ENCODE measurements at places on chromosomes 1 and 21. TPM values are rescaled to one million over a fixed set of nuclear protein-coding genes. Genes with fewer than 3 reads are reported as not detected.

DNA sequence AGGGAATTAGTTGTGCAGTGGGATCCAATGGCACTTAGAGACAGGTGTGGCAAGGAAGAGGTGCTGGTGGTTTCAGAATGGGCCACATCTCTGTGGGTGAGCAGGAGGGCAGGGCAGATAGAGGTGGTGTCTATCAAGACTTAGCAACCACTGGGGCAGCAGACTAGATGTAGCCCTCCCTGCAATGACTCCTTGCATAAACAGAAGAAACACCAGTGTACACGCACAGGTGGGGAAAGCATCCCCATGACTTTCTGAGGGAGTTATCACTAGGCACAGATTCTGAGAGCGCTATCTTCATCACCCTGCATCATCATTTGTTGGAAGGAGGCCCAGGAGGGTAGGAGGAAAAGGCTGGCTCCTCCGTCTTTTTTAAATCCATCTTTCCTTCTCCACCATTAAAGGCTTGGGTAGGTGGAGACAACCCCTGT, 58.4 kb downstream of the PLXNA2 start:
- H3K27ac ChIP-seq, result no peak overlapping the region
- no peaks in the 10 kb centered on the region for H3K36me3 ChIP-seq
- no peak overlapping the region for H3K4me3 ChIP-seq
- DNase-seq, result no peak
- peaks cover 20% of the 10 kb centered on the region for H3K27me3 ChIP-seq
- H3K4me1 ChIP-seq, result peaks cover 27% of the 10 kb centered on the region

GRCh38 chr1:170891872-170892271, 43.5 kb upstream of the MROH9 start:
- H3K4me1 ChIP-seq, result no peaks in the 10 kb centered on the region
- H3K4me3 ChIP-seq, result no peak overlapping the region
- H3K27me3 ChIP-seq, result peaks cover 2% of the 10 kb centered on the region
- no peak for DNase-seq
- no peak overlapping the region for H3K27ac ChIP-seq

The C1orf74 gene
- 2.0 TPM for total RNA-seq

- H3K4me1 ChIP-seq, result no peaks in the 10 kb centered on the region
- H3K27me3 ChIP-seq, result no peaks in the 10 kb centered on the region
- H3K27ac ChIP-seq, result no peak overlapping the region
These were observed 1152.2 kb upstream of the ADGRL4 start for GRCh38 chr1:80158771-80159170.

- H3K4me1 ChIP-seq, result no peaks in the 10 kb centered on the region
- no peaks in the 10 kb centered on the region for H3K27me3 ChIP-seq
- H3K27ac ChIP-seq, result no peak overlapping the region
These were observed 404.9 kb downstream of the LTN1 start for GRCh38 chr21:28587748-28588147.

- no peaks in the 10 kb centered on the region for H3K36me3 ChIP-seq
- no peak overlapping the region for H3K4me3 ChIP-seq
- peaks cover 42% of the 10 kb centered on the region for H3K27me3 ChIP-seq
- H3K27ac ChIP-seq, result no peak overlapping the region
- H3K4me1 ChIP-seq, result no peaks in the 10 kb centered on the region
These were observed 62.3 kb upstream of the ADARB1 start for GRCh38 chr21:45011911-45012661.
